Epithelial cell of proximal tubule (primary cell): ENCODE measurements at places on chromosomes 7 and 10.

DNA sequence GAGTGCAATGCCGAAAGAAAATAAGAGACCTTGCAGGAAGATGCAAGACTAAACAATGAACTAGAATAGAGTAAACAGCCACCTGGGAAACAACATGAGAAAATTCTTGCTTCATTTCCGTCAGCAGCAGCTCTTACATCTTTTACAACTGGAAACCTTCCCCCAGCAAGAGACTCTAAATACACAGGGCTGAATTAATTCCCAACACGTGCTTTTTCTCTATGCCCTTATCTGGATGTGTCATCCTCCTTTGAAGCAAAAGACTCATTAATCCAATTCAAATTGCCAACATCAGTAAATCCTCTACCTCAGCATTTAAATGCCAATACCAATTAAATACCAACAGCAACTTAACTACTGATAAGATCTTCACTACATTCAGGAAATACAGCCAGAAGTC lies 99.0 kb upstream of the PDE1C start:
- no peak for DNase-seq

- no peak for DNase-seq
Measured at GRCh38 chr10:132708441-132708840, 77.5 kb downstream of the NKX6-2 start.

DNA sequence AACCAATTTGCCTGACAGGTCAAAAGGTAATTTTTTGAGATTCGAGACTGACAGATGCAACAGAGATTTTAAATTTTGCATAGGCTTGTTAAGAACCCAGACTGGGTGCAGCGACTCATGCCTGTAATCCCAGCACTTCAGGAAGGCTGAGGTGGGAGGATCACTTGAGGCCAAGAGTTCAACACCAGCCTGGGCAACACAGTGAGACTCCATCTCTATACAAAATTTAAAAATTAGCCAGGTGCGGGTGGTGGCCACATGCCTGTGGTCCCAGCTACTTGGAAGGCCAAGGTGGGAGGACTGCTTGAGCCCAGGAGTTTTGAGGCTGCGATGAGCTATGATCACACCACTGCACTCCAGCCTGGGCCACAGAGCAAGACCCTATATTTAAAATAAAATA lies 34.6 kb downstream of the AMZ1 start:
- no peak for DNase-seq

- no peak for DNase-seq
Measured at GRCh38 chr7:76123316-76123715, 75.4 kb downstream of the MDH2 start.

GRCh38 chr10:86971232-86971991 lies 3.1 kb downstream of the ADIRF start:
- no peak for DNase-seq
